Activated CD8-positive, alpha-beta memory T cell treated with anti-CD3 and anti-CD28 coated beads, Interleukin-2, amount 10 ng/mL, durations not matched to agents 7 days and 5 days (primary cell): ENCODE measurements at places on chromosomes 2 and 18.

GRCh38 chr2:88838165-88838635 is 146.7 kb downstream of the RPIA start:
- DNase-seq = no peak

- DNase-seq = no peak
Observed at GRCh38 chr18:66993492-66993891, 389.6 kb upstream of the CDH19 start.

- DNase-seq = no peak
Observed at GRCh38 chr2:122322815-122323214, 567.4 kb downstream of the TSN start.

DNA sequence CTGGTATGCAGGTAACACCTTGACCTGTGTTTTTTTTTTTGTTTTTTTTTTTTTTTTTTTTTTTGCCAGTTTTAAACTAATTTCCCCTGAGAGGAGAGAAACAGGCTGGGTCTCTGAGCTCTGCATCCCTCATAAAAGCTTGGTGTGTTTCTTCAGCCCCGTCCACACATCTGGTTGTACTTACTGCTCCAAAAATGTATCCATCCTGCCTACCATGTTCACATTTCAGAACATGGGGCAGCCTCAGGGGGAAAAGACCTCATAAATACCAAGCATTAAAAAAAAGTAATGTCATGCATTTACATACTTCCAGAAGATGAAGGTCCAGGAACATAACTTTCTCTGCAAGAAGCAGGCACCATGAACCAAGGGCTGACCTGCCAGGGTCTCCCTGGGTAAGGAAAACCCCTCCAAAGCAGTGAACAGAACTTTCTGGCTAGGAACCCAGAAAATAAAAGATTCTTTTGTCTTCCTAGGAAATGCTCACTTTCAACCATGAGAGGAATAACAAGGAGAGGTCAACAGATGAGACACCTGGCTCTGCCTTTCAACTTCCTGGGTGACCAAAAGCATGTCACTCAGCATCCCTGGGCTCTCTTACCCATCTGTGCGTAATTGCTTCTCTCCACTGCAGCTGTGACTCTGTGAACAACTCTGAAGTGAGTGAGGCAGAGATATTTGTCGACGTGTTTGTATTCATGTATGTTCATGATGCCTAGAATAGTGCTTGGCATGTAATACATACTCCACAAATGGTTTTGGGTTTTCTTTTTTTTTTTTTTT is 118.6 kb downstream of the MCFD2 start:
- DNase-seq = no peak

GRCh38 chr2:198012025-198012424 is 207.6 kb downstream of the PLCL1 start:
- DNase-seq = no peak

DNA sequence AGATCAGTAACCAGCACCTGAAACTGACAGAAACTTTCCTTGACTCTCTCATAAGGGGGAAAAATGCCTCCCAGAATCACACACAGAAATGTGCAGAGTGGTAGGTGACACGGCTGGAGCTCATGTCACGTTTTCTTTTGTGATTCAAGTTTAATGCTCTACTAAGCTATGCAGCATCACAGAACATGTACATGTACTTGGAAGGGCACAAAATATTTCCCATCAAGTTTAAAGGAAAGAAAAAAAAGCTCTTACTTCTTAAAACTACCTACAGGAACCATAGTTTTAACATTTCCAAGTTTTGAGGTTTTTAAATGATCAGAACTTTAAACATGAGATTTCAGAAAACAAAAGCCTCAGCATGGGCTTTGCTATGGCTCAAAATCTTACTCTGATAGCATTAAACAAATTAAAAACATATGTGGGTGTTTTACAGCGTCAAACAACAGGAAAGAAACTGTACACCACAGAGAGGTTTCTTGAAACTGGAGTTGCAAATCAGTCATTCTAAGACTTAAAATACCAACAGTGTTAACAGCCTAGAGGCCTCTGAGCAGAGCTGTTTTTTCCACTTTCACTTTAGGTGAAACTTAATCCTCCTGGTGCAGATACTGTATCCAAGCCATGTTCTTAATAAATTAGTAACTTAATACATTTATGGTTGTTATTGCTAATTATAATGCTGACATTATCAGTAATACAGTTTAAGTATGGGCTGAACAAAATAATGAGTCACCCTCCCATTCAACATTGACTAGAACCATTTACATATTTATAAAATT is 30.1 kb downstream of the MBP start:
- no peak for DNase-seq

- DNase-seq = peak; percentile 82
Observed at GRCh38 chr2:106094131-106094841, 99.8 kb downstream of the UXS1 start.

GRCh38 chr2:12304564-12305171 is 412.1 kb upstream of the TRIB2 start:
- DNase-seq = no peak

GRCh38 chr18:10591896-10592295 is 66.1 kb downstream of the NAPG start:
- DNase-seq = no peak

- DNase-seq = peak; percentile 44
Observed at GRCh38 chr2:152189622-152190495, 14.3 kb upstream of the STAM2 start.

- no peak for DNase-seq
Observed at GRCh38 chr2:12960671-12961070, 243.9 kb downstream of the TRIB2 start.

DNA sequence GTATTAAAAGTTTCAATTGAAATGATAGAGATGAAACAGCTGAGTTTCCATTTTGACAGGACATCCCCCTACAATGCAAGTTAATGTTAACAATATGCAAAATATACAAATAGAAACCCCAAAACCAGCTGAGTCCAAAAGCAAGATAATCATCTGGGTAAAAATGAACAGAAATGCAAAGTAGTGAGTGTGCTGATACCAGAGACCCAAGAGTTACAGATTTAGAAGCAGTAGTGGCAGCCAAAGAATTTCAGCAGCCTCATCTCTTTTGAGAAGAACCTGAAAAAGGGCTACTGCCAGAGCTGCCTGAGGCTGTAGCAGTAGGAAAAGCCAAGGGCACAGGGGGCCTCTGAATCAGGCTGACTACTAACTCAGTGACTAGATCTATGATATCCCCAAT is 82.6 kb downstream of the THADA start:
- no peak for DNase-seq
